ENCODE measurements at places on chromosomes 6 and 20.

DNA sequence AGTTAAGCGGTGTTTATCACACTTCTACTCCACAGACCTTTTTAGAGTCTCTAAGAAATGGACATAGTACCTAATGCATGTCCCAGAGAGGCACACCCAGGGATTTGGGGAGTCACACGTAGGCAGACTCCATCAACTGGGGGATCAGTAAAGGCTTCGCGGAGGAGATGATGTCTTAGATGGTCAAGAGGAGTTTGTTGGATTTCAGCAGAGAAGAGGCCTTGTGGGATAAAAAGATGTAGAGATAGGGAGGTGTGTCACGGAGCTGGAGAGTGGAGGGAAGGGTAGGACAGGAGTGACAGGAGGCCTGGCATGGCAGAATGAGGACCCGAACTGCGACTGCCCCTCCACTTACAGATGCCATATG is 9.1 kb downstream of the DYNLRB1 start:
- DNase-seq, result no peak

GRCh38 chr6:78598966-78599365 is 268.4 kb upstream of the IRAK1BP1 start:
- DNase-seq, result no peak

DNA sequence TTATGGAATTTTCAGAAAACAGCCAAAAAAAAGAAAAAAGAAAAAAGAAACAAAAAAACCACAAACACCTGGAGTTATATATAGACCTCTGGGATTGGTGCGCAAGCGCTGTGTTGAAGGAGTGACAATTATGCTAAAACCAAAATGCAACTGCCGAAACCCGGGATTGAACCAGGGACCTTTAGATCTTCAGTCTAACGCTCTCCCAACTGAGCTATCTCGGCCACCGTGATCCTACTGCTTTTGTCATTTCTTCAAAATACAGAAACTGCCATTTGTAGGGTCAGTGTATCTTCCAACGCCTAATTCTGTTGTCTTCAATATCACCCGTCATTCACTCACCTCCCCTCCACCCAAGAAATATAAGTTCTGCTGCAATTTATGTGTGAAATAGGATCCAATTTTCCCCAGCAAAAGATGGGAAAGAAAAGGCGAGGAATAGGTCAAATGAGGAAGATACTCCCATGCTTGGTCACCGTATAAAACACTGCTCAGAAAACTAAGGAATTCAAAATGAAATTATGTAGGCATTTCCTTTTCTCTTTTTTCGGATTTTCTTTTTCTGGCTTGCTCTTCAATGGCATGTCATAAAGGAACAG is 116.0 kb downstream of the TRIM27 start:
- DNase-seq, result no peak

- no peak for DNase-seq
Observed at GRCh38 chr6:130229645-130230044, 6.9 kb upstream of the SAMD3 start.

DNA sequence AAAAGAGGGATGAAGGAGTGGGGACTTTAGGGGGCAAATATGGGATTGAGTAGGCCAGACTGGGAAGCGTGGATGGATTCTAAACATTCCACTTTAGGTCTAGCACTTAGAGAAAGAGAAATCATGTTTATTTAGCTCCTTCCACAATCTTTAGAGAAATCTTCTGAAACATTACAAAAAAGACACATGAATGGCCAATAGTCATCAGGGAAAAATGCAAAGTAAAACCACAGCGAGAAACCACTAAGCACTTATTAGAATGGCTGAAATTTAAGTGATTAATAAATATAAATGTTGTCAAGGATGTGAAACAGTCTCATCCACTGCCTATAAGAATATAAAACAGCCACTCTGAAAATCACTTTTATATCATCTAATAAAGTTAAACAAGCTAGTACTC is 46.9 kb downstream of the HLA-A start:
- no peak for DNase-seq

- no peak for DNase-seq
Observed at GRCh38 chr6:33785778-33786177, 3.2 kb downstream of the LEMD2 start.

- DNase-seq, result no peak
Observed at GRCh38 chr6:168597471-168597875, 156.5 kb downstream of the SMOC2 start.

DNA sequence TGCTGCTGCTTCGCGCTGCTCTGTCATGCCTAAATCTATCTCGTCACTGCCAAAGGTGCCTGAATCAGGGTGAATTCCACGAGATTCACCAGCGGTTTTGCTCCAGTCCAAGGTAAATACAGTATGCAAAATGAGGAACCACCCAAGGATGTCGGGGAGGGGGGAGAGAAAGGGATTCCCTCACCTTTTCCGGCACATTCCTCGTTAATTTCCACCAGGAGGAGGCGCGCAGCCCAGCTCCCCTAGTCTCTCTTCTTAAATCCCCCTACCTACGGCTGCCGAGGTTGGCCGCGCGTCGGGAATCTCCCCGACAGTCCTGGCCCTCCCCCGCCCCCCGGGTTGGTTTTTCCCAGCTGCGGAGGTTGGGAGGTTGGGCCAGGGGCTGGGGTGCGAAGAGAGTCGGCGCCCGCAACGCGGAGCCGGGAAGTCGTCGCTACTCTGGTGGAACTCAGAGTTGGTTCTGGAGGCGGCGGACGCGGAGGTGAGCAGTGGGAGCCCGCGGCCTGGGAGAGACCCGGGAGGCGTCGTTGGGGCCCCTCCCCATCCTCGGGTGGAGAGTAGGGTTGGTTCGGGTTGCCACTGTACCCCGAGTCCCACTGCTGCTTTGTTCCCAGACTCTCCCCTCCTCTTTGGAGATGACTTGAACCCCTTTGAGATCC is at the start of gene TPBG:
TSS of gene TPBG (plus strand) at position 390 of the 659 bp plus-strand sequence. CDS start 1,145 bp downstream, outside the sequence.
- peak; percentile 4 for DNase-seq

DNA sequence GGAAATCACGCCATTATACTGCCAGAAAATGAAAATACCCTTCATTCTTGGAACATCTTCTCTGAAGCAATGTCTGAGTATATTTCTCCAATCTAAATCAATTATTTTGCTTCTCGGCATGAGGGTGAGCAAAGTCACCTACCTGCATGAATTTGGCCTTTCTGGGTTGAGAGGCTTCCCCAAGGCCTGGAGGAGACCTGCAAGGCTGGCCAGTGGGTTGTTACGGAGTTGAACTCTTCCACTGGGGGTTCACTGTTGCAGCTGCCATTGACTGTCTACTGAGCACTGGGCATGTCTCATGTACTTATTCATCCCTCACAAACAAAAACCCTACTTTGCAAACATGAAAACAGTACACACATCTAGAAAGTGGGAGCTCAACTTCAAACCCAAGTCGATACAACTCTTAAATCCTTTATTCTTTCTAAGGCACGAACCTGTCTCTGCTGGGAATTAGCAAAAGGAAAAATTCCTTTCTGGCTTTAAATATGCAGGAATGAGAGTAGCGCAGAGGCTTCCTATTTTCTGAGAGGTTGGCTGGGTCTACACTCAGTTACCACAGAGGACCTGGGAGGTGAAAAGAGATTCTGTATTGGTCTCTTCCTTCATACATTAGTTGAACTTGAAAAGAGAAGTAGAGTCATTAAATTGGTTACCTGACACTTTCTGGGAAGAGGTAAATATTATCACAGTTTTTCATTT is 87.6 kb upstream of the SGK1 start:
- no peak for DNase-seq

DNA sequence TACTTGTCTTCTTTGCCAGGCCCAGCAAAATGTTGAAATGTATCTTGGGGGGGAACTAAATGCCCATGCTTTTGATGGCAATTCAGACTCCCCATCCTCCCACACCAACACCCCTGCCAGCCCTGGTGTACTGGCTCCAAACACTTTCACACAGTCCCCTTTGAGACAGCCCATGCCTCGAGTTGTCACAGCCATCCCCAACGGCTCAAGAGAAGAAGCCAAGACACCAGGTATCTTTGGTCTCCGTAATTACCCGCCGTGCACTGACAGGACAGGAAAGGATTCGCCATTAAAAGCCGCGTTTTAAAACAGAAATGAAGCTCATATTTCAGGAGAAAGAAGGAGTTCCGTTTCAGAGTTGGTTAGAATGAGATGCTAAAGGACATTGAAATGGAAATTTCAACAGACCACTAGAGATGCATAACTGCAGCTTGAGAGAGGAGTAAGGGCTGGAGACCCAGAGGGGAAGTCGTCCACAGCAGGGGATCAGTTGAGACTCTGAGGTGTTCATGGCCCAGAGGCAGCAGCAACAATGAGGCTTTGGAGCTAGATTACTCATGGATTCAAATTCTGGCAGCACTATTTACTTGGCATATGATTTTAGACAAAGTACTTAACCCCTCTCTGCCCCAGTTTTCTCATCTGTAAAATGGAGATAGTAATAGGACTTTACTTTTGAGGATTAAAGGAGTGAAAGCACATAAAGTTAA is 63.5 kb upstream of the ADGRF1 start:
- no peak for DNase-seq

GRCh38 chr6:4957521-4958231 is 46.2 kb downstream of the RPP40 start:
- DNase-seq, result no peak

- no peak for DNase-seq
Observed at GRCh38 chr6:129497481-129498441, 212.2 kb downstream of the ARHGAP18 start.

DNA sequence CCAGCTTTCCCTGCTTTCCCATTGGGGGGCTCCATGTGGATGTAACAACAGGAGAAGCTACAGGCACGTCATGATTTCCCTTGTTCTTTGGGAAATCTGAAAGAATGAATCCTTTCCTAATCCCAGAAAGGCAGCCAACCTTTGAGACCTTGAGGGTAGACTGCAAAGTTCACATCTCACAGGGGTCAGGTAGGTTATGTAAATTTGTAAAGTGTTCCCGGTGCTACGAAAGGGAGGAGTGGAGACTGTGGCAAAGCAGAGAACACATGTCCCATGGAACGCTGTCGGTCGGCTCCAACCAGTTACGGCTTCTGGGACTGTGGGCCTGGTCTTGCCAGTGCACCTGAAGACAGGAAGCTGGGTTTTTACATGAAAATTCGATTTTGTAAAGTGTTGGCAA is 85.1 kb downstream of the RSPH3 start:
- DNase-seq, result no peak

GRCh38 chr6:32889533-32889932 is 35.5 kb downstream of the PSMB9 start:
- no peak for DNase-seq

DNA sequence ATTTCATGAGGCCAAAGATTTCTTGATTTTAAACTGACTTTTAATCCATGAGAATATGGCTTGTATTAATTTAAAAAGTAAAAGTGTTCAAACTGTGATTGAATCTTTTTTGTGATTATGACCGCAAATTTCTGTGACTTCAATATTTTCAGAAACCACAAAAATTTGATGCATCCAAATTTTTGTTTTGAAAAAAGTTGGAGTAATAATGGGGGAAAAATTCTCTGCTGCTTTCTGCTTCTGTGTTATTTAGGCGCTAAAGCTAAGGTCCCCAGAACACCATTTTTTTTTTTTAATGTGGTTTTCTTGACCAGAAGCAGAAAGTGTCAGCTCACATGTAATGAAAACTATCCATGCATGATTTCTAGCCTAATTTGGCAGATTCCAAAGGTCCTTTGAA is 65.3 kb downstream of the GRIK2 start:
- no peak for DNase-seq

DNA sequence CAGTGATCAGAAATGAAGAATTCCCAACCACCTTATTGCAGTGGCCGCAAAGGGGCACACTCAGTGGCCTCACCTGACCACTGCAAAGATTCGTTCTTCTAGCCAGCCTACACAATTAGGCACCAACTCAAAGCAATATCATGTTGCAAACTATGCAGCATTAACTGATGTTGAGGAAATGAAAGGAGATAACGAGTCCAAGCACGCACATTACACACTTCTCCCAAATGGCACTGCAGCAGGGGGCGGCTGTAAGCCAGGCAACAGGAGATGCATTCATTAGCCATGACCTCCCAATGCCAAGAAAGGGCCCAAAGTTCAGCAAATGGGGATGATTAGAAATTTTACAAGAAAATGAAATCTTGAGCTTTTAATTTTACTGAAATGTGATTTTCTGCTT is 39.3 kb downstream of the ATXN1 start:
- no peak for DNase-seq

DNA sequence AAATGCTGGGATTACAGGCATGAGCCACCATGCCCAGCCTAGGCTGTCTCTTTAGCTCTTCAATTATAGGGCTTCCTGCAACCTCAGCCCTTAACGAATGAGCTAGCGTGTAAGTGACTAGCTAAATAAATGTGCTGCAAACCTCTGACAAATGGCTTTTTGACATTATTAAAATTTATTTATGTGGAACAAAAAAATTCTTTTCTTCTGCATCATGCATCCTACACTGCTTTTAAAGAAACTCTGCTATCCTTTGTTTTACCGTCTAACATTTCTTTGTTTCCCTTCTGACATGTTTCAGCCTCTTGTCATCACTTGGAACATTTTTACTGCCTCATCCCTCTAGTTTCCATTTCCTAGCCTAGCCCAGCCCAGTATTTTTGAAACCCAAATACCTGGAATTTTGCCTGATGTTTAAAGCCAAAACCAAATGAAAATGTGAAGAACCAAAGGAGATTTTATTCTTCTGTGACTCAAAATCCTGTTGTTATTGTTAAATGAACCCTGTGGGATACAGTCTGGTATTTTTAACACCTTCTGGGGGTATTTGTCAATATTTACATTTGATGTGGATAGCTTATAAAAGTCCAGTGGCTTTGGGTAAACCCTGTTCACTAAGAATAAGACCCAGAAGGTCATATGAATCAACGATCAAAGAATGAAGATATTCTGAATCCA is 9.5 kb downstream of the NT5E start:
- DNase-seq, result no peak

GRCh38 chr6:339480-339879 is 47.2 kb downstream of the DUSP22 start:
- DNase-seq, result no peak

DNA sequence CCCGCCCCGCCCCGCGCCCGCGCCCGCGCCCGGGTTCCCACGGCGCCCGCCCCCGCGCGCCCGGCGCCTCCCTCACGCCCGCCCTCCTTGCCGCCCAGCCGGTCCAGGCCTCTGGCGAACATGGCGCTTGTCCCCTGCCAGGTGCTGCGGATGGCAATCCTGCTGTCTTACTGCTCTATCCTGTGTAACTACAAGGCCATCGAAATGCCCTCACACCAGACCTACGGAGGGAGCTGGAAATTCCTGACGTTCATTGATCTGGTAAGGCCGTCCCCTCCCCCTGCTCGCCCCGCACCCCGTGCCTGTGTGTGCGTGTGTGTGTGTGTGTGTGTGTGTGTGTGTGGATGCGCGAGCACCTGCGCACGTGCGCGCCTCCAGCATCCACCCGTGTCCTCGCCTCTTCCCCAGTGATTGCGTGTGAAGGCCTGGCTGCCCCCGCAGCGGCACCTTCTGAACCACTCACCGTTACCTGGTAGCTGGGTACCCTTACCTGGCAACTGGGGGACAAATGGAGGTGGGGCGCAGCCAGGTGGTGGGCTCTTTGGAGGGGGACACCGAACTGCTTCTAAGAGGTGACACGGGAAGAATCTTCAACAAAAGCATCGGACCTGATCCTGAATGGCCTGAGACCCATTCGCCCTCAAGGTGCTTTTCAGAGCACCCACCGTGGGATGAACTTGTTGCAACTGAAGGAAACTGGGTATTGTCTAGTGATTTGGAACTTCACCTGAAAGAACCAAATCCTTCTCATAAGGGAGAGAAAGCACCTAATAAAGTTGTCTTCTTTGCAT is at the start of gene AIG1:
TSS of gene AIG1 (plus strand) at position 84 of the 791 bp plus-strand sequence. CDS start at position 121, 37 bp downstream.
- peak; percentile 35 for DNase-seq

All from germinal center (tissue), 1 donor.